ENCODE measurements at places on chromosomes 1 and 21.

GRCh38 chr1:31880957-31881687, 57.0 kb downstream of the PTP4A2 start:
- H3K4me1 ChIP-seq = peaks cover 19% of the 10 kb centered on the region
- peak; percentile 63 for DNase-seq

GRCh38 chr1:168218658-168219057, 7.1 kb upstream of the SFT2D2 start:
- no peak overlapping the region for H3K27ac ChIP-seq
- no peak overlapping the region for H3K4me3 ChIP-seq
- H3K27me3 ChIP-seq = no peaks in the 10 kb centered on the region
- H3K36me3 ChIP-seq = no peaks in the 10 kb centered on the region

GRCh38 chr1:65224681-65225091, 76.7 kb downstream of the AK4 start:
- H3K4me3 ChIP-seq = no peak overlapping the region
- H3K36me3 ChIP-seq = no peaks in the 10 kb centered on the region
- H3K27ac ChIP-seq = no peak overlapping the region
- H3K27me3 ChIP-seq = no peaks in the 10 kb centered on the region

DNA sequence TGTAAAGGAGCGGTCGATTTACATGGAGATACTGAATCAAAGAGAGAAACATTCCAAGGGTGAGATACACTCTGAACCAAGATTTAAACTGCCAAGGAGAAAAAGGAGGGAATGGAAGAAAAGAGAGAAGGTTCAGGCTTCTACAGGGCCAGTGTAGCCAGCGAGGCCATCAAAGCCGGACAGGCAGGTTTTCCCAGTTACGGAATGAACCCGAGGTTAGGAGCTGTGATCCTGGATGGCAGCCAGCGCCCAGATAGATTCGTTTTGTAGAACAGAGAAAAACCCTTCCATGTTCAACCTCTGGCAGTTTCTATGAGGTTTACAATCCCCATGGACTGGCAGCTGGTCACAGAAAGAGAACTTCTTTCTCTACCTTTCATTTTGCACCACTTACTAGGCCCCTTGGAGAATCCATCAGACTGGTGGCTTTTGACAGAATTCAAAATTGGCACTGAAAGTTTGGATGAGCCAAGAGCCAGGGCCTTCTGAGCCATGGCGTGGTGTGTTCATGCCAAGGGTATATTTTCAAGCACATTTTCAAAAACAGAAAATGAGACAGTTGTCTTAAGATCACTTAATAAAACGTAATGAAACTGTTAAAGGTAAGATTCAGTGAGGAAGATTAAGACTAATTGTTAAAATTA, 171.5 kb downstream of the RUNX1 start:
- H3K36me3 ChIP-seq = peaks cover 7% of the 10 kb centered on the region
- H3K27me3 ChIP-seq = no peaks in the 10 kb centered on the region
- peaks cover 14% of the 10 kb centered on the region for H3K4me1 ChIP-seq
- DNase-seq = no peak
- no peak overlapping the region for H3K4me3 ChIP-seq

- DNase-seq = peak; percentile 94
- H3K27me3 ChIP-seq = no peaks in the 10 kb centered on the region
- no peaks in the 10 kb centered on the region for H3K36me3 ChIP-seq
- H3K4me1 ChIP-seq = peaks cover 27% of the 10 kb centered on the region
Observed at GRCh38 chr1:145690587-145691558, 16.3 kb downstream of the PDZK1 start.

DNA sequence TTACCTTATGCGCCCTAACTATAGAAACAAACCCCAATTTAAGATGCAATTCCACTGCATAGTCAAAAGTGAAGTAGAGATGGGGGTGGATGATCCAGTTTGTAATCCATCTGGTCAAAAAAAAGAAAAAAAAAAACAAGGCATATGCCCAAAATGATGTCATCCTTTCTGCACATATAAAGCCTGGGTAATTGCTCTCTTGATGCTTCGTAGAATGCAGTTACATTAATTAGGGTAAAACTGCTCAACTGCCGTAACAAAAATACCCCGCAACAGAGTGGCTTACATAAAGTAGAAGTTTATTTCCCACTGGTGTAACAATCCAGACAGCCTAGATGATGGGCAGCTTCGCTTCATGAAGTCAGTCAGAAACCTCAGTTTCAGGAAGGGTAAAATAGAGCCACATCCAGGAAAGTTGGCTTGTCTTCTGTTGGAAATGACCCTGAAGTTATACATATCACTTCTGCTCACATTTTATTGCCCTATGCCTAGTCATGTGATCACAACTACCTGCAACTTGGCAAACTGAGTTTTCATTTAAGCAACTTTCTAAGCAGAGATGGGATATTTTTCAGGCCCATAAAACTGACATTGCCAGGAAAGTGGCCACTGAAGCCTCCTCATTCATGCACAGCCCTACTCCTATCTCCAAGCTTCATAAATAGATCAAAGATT, 221.7 kb downstream of the C1orf94 start:
- no peaks in the 10 kb centered on the region for H3K4me1 ChIP-seq
- H3K27me3 ChIP-seq = peaks cover 18% of the 10 kb centered on the region
- DNase-seq = no peak
- H3K27ac ChIP-seq = no peak overlapping the region
- no peaks in the 10 kb centered on the region for H3K36me3 ChIP-seq
- no peak overlapping the region for H3K4me3 ChIP-seq

GRCh38 chr1:116477429-116477828, 93.4 kb downstream of the CD58 start:
- H3K36me3 ChIP-seq = no peaks in the 10 kb centered on the region
- no peaks in the 10 kb centered on the region for H3K27me3 ChIP-seq
- no peak overlapping the region for H3K27ac ChIP-seq
- DNase-seq = no peak
- H3K4me1 ChIP-seq = no peaks in the 10 kb centered on the region

DNA sequence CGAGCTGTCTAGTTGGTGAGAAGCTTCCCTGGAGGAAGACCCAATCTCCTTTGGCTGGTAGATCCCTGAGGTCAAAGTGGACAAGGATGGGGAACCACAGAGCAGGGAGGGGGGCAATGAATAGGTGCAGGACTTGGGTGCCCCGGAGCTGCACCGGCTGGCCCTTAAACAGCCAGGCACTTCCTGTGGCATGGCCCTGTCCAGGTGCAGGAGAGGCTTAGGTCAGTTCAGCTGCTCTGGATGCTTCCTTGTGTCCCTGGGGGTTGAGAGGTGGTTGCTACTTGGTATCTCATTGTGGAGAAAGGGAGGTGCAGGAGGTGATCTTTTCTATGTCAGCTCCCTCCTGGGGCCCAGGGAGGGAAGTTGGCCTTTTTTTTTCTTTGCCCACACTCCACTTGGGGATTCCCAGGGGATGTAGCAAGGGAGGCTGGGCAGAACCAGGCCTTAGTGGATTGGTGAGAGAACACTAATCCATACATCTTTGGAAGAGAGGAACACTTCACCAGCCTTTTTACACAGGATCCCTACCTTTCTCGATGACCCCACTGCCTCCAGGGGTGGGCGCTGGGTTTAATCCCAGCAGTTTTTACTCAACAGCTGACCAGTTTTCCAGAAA, 1.2 kb upstream of the ST3GAL3 start:
- H3K4me3 ChIP-seq = peak overlapping the region; percentile 97
- peaks cover 23% of the 10 kb centered on the region for H3K4me1 ChIP-seq
- no peak overlapping the region for H3K27ac ChIP-seq
- H3K36me3 ChIP-seq = no peaks in the 10 kb centered on the region
- DNase-seq = no peak

GRCh38 chr1:162111572-162111971, 42.1 kb downstream of the NOS1AP start:
- H3K4me3 ChIP-seq = no peak overlapping the region
- no peaks in the 10 kb centered on the region for H3K27me3 ChIP-seq

GRCh38 chr1:185819798-185820197, 85.6 kb downstream of the HMCN1 start:
- H3K4me3 ChIP-seq = no peak overlapping the region
- DNase-seq = no peak
- H3K4me1 ChIP-seq = no peaks in the 10 kb centered on the region
- H3K27ac ChIP-seq = no peak overlapping the region

DNA sequence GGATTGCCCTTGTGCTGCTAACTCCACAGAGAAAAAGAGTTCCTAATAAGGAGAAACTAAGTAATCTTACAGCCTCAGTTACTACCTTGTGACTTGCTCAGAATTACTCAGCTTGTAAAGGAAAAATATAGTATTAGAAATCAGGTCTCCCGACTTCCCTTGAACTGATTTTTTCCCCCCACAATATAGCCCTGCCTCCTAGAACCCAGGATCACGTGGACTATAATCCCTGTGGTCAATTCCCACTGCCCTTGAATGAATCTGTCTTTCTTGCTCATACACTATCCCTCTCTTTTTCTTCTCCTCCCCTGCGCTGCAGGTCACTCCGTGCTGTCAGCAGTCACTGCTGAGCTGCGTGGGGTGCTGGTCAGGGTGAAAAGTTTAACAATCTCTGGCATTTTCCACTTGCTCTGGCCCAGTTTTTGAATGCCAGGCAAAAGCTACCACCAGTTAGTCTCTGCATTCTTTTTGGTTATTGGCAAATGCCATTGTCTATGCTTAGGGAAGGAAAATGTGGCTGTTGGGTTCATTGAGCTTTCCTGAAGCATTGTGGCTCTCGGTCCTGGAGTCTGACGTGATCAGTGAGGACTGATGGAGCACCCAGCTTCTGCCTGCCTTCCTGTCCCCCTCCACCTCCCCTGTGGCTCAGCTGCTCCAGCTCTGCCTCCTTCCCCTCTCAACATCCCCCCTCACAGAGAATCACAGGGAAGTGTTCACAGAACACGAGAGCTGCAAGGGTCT, 1.9 kb upstream of the MYOC start:
- H3K4me3 ChIP-seq = no peak overlapping the region
- H3K27ac ChIP-seq = no peak overlapping the region
- no peaks in the 10 kb centered on the region for H3K36me3 ChIP-seq
- DNase-seq = no peak
- H3K4me1 ChIP-seq = no peaks in the 10 kb centered on the region

All from MM.1S (cell line).